ENCODE measurements at places on chromosomes 16 and 17.

GRCh38 chr17:59115474-59115873 is 8.8 kb upstream of the TRIM37 start:
- DNase-seq, result no peak

- DNase-seq, result no peak
These were observed 381.5 kb downstream of the CPPED1 start for GRCh38 chr16:12422233-12422632.

DNA sequence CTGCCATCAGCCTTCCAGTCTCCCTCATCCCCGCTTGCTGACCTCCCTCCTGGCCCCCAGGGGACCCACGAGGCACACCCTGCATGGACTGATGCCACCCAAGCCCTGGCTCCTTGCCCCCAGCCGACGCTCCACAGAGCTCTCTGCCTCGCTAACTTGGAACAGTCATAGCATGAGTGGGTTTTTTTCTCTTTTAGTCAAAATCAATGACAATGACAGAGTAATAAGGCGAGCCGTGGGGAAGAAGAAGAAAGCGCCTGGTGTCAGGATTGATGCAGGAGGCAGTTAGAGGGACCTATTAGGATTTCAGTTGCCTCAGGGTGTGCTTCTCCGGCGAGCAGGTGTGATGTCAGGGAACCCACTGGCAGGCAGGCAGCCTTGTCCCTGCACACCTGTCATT is 176.3 kb upstream of the TNRC6C start:
- DNase-seq, result peak; percentile 54

- no peak for DNase-seq
These were observed 83.8 kb downstream of the FOXL1 start for GRCh38 chr16:86662195-86662594.

GRCh38 chr17:65433157-65433556 is 128.3 kb downstream of the AXIN2 start:
- DNase-seq, result no peak

- DNase-seq, result no peak
These were observed 77.0 kb upstream of the TNRC6C start for GRCh38 chr17:77881545-77881944.

Measured in NCI-H1417 (cell line).